ENCODE measurements at places on chromosomes 11 and 22.
A peak's percentile ranks its signal among the peaks of the same experiment; 100 is the strongest.

DNA sequence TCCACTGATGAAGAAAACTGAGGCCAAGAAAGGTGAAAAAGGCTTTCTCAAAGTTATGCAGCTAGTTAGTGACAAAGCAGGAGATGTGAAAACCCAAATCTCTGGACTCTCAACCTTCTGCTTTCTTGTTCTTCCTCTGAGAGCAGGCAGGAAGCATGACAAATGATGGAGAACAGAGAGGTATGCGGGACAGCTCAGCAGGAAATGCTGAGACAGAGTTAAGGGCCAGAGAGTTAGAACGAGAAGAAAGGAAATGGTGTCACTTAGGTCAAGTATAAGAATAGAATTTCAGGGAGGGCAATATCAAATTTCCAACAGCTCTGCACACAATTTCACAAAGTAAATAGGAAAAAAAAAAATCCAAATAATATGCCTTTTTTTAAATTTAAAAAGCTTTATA, 67.6 kb upstream of the ARHGAP42 start:
- DNase-seq: peak; percentile 53

- DNase-seq: peak; percentile 45
These were observed 65.5 kb downstream of the ME3 start for GRCh38 chr11:86606836-86607481.

DNA sequence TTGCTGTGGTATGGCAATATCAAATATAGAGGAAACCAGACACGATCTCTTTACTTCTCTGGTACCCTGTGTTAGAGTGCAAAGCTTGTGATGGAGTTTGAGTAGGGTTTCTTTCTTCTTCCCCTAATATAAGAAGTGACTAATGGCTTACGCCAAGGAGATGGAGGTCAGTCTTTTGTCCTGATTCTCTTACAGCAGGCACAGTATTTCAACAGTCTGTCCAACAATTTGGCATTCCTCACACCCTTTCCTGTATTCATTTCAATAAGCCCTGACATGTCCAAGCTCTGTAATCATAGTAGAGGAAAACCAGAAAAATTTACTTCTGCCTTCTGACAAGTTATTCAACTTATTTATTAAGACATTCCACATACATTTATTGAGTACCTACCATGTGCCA, 546.2 kb downstream of the TMEM135 start:
- DNase-seq: no peak

GRCh38 chr11:40384991-40385390, 1074.5 kb downstream of the LRRC4C start:
- no peak for DNase-seq

DNA sequence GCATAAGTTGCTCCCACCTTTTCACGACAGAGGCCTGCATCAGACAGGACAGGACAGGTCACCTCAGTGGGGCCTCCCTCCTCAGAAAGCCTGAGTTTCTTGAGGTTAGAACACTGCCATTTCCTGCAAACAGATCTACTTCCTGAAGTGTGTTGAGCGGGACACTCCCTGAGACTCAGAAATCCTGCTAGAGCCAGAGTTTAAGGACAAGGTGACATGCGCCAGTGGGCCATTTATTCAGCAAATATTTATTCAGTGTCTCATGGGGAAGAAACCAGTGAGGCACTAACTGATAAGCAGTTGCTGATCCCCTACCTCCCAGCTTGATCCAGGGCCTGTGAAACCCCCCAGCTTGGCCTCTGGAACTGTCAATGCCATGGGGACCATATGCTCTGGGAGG, 454.6 kb downstream of the SOX6 start:
- no peak for DNase-seq

GRCh38 chr22:43852573-43853327, 9.6 kb downstream of the SULT4A1 start:
- no peak for DNase-seq

DNA sequence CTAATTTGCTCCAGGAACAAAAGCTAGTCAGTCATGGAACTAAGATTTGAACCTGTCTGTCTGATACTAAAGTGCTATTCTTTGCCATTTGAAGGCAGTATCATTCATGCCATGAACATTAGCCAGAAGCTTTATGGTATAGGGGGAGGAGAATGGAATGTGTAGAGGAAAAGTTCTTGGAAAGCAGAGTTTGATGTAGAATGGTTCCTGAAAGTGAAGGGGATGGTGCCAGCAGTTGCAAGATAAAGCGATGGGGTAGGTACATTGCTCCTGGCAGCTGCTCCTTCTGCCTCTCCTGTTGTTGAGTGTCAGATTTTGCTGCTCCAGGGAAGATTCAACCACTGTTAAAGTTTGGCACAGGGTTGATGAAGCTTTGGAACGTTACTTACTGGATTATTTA, 53.4 kb downstream of the ARHGAP42 start:
- DNase-seq: peak; percentile 31

- no peak for DNase-seq
These were observed 21.8 kb upstream of the SNX32 start for GRCh38 chr11:65811764-65812475.

- no peak for DNase-seq
These were observed 7.6 kb downstream of the RPL3 start for GRCh38 chr22:39311592-39312400.

DNA sequence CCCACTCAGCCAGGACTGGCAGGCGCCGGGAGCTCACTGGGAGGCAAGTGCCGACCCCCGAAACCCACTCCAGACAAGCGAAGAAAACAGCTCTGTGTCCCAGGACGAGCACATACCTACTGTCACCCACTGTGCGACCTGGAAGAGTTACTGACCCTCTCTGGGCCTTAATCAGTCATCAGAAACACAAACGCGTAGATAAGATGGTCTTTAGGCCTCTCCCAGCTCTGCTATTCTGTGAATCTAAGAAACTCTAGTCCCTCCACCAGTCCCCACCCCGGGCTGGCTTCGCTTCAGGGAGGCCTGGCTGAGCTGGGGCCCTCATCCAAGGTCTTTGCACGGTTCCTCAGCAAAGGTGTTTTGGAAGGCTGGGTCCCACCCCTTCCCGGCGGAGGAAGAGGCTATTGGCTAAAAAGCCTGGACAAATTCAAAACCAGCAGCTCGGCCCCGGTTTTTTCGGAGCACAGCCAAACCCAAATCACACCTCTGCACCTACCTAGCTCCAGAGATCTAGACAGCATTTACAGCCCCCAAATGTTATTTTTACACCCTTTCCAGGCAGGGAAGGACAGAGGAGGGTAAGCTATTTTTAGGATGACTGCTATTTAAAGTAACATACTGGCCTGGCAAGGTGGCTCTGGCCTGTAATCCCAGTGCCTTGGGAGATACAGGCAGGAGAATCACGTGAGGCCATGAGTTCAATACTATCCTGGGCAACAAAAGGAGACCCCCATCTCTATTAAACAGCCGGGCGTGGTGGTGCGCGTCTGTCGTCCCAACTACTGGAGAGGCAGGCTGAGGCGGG, 13.2 kb upstream of the HDHD5 start:
- DNase-seq: no peak

DNA sequence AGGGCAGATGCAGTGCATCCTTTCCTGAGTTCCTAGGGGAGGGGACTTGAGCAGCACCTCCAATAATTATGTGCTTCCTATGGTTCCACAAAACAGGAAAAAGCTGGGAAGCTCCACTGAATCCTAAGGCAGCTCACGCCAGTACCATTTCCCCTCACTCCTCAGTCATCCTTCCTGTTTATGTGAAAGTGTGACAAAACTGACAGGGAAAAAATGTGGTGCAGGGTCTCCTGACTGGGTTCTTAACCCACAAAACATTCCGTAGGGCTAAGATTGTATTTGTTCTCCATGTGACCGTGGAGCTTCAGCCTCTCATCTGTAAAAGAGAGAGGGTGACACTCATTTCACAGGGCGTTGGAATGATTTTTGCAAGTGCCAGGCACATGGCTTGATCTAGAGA, 12.2 kb upstream of the LYVE1 start:
- DNase-seq: no peak
